ENCODE measurements at places on chromosomes 2 and 18.

DNA sequence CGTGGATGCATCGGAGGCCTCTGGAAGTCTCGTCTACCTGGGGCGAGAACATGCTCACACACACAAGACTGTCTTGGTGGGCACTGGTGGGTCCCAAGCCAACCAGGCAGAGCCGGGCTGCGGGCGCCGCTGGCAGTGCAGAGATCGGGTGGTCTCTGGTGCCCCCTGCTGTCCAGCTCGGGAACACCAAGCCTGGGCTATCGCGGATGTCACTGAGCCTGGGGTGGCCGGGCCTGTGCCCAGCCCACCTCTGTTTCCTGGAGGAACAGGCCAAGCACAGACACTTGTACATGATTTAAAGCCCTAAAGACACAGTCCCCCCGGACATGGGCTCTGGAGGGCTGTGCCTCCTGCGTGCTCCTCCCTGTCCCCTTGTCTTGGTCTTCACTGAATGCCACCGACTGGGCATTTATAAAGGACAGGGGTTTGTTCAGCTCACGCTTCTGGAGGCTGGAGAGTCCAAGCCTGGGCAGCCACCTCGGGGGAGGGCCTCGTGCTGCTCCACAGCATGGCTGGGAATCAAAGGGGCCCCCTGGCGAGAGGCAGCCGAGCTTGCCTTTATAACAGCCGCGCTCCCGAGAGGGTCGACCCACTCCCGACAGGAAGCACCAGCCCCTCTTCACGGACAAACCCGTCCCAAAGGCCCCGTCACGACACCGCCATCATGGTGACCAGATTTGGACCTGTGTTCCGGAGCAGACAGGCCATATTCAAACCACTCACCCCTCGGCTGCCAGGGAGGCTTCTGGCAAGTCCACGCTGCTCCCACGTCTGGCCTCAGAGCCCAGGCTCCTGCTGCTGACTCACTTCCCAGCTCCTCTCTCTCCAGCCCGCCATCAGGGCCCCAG is 3.6 kb upstream of the OTOS start:
- no peak for DNase-seq

- DNase-seq = no peak
Observed at GRCh38 chr2:19409046-19409445, 50.6 kb upstream of the OSR1 start.

DNA sequence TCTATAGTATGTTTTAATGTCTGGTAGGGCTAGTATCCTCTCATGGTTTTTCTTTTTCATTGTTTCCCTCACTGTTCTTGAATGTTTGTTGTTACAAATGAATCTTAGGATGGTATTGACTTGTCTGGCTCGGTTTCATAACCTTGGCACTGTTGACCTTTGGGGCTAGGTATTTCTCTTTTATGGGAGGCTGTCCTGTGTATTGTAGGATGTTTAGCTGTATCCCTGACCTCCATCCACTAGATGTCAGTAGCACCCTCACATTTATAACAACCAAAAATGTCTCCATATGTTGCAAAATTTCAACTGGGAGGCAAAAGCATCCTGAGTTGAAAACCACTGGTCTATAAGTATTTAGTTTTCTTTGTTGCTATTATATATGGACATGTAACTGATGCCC is 7.0 kb upstream of the AOX1 start:
- peak; percentile 30 for DNase-seq

- DNase-seq = no peak
Observed at GRCh38 chr2:30311711-30312110, 80.4 kb downstream of the LBH start.

DNA sequence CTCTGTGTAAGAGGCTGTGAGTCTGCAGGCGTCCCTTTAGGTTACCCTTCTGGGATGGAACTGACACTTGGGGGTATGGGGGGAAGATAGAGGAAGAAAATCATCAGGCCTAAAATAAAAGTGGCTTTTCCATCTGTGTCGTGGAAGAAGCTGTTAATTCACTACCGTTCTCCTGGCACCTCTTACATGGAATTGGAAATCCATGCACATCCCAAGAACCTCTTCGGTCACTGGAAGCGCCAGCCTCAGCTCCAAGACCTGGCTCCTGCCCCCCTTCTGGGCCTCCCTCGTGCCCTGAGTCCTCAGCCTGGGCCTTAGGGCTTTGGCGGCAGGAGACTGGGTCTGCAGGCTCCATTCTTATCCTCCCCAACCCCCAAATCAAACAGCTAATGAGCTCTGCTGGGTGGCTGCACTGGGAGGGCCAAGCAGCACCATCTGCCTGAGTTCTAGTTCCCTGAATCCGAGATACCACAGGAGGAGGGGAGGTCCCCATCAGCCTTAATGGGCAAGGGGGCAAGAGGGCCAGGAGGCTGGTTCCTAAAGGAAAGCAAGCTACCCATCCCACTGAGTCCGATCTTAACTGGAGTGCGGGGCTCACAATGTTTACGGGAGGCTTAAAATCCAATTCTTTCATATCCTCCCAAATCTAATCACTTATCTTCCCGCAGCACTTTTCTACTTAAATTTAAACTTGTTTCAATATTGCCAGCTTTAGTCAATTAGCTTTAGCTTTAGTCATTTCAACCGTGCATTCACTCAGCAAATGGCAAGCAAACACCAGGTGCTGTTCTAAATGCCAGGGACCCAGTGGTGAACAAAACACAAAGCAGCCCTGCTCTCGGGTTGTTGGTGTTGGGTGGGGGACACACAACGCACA is 52.8 kb downstream of the FAM178B start:
- no peak for DNase-seq

DNA sequence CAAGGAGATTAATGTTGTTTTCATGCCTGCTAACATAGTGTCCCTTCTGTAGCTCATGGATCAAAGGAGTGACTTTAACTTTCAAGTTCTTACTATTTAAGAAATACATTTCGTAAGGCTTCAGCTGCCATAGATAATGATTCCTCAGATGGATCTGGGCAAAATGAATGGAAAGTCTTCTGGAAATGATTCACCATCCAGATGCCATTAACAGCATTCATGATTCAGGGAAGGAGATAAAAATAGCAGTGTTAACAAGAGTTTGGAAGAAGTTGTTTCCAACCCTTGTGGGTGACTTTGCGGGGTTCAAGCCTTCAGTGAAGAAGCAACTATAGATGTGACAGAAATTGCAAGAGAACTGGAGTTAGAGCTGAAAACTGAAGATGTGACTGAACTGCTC is 17.0 kb downstream of the VRK2 start:
- DNase-seq = no peak

GRCh38 chr2:96870626-96871255 is 861 bp upstream of the SEMA4C start:
- DNase-seq = no peak

GRCh38 chr2:19801367-19802080 is 100.3 kb downstream of the TTC32 start:
- DNase-seq = peak; percentile 94

GRCh38 chr2:28391564-28392296 is 928 bp upstream of the FOSL2 start:
- peak; percentile 75 for DNase-seq

DNA sequence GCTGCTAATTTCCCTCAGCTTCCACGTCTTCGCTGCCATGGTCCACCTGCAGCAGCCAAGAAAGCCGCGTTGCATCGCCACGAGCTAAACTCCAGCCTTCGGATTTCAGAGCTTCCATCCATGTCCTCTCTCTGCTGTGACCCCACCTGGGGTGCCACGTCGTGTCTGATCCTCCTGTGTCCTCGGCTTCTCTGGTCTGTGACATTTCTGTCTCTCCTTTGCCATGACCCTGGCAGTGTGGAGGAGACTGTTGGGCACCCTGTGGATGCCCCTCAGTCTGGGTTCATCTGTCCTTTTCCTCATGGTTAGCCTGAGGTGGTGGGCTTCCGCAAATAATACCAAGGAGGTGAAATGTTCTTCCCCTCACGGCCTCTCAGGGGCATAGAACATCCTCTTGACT is 106.8 kb downstream of the RTP5 start:
- DNase-seq = no peak

- no peak for DNase-seq
Observed at GRCh38 chr2:148048475-148049221, 27.8 kb downstream of the MBD5 start.

DNA sequence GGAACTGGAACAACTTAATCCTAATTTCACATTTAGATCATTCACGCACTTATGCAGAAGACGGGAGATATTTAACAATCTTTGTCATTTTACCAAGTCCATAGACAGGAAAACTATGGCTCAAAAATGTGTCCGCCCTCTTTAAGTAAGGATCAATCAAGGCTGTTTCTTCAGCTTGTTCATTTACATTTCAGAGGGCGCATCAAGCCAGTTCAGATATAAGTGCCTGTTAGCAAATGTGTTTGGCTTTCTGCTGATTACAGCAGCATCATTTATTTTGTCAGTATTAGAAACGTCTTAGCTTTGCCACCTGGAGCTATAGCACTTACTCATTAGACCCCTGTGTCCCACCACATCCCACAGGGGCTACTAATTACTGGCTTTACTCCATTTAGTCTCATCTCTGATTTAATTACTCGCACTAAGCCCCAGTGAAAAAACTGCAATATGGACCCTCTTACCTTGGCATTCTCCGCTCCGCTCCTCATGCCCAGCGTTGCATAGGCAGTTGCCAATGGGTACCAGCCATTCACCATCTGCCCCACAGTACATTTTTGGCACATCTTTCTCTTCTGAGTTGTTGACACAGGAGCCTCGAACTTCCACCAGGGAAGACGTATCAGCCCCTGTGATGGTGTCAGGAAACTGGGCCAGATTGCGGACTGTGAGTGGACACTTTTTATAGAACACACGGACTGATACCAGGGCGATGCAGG is 8.7 kb downstream of the EPHA4 start:
- DNase-seq = no peak

DNA sequence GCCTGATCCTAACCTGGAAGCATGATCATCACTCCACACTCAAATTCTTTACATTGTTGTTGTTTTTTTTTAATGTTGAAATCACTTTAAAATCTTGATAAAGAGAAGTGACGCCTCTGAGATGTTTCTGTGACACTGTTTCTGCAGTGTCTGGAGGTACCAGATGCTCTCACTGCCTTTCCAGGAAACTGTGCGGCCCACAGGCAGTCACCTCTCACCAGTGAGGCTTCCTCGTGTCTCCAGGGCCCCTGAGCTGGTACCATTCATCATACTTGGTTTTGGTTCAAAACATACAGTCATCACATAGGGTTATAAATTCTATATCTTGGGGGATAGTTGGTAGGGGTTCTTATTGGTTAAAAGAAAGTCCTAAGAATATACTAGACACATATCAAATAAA is 10.1 kb upstream of the ID2 start:
- no peak for DNase-seq

DNA sequence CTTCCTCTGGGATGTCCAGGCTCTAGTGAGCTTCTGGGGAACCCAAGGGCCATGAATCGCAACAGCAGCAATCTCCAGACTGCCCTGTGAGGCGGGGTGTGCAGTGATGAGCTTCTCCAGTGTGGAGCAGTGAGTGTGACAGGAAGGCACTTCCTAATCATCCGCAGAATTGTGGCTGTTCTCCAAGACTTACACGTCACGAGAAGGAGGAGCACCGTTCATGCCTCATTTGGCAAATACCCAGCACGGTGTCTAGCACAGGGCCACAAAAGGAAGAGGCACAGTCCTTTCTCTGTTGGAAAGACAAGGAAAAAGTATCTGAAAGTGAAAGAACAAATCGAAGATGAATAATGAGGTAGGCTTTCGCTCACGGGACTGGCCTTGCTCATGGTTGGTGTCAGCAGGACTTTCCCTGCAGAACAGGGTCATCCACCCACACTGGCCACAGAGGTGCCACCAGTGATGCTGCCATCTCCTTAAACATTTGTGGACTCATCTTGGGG is 125.1 kb upstream of the HAAO start:
- no peak for DNase-seq

DNA sequence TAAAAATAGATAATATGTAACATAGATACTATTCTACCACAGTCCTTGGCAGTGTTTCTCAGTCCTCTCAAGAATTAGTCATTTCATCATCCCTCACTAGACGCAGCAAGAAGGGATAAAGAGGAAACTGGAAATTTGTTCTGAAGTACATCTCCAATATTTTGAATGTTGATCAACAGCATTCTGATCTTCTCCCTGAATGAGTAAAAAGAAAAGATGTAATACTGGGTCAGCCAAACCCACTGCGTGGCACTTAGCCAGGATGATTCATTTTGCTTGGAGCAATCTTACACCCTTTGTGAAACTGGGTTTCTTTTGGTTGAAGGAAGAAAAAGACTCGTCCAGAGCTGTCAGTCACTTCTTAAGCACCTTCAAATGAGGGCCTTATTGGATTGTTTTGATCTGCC is 54.1 kb downstream of the TAF1B start:
- peak; percentile 76 for DNase-seq

DNA sequence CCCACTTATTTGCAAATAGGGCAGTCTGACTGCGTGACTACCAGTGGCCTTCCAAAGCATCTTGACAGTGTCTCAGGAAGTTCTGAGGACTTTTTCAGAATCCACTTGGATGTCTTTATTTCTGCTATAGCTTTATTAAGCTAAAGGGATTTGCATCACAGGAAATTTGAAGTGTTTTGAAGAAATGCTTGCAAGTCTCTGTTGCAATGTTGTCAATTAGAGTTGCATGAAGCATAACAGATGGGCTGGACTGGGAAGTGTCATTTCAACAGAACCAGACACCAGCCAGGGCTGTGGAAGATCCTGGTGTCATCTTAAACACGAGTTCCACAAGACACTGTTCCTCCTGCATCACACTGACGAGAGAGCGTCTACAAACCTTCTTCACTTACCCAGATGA is 224.5 kb downstream of the EN1 start:
- no peak for DNase-seq

- no peak for DNase-seq
Observed at GRCh38 chr2:113823716-113824595, 65.9 kb upstream of the ACTR3 start.

DNA sequence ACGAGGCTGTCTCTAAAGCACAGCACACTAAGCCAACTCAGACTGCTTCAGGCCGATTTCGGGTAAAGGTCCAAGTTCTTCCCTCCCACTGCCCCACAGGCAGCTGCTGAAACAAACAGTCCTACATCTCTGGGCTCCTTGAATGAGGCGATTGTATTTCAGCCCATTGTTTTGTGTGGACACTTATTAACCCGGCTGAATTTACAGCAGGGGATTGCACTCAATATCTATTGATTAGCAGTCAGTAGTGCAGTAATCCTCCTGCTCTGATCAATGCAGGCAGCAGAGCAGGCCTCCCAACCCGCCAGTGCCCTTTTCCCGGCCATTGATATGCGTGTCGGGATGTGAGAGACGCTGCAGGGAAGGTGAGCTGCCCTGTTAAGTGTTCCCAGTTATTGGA is 330.1 kb downstream of the CMPK2 start:
- DNase-seq = no peak

Data from HS-27A (cell line).